ENCODE measurements at places on chromosomes 2 and 18.
A peak's percentile ranks its signal among the peaks of the same experiment; 100 is the strongest.

DNA sequence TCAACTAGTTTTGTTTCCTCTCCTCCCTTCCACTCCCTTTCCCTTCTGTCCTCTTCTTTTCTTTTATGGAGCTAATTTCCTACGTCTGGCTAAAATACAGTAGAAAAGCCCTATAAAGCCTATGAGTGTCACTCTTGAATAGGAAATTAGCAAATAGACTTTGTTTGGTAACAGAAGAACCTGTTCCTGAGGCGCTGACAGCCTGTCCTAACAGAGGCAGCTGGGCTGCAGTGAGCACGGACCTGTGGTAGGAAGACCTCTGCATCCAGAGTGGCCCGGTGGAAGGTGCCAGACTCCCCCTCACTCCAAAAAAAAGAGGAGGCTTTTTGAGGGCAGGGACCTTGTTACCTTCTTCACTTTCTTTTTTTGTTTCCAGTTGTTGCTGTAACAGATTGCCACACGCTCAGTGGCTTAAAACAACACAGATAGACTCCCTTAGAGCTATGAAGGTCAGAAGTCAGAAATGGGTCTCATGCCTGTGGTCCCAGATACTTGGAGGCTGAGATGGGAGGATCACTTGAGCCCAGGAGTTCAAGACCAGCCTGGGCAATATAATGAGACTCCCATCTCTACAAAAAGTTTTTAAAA, 81.2 kb upstream of the TXNDC2 start:
- no peak for DNase-seq

DNA sequence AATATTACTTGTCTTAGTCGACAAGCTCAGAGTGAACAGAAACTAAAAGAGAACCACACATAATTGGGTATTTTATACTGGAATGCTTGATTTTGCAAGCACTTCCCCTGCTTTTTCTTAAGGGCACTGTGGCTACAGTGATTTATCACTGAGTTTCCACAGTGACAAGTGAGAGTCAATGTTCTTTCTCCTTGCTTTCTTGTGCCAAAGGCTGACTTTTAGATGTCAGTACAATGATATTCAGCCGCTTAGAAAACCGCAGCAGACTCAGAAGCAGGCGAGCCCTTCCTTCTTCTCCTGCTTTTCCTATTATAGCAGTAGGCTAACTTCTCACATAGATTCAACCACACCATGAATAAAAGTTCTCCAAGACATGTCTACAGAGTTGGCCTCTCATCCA, 1603.6 kb upstream of the NXPH2 start:
- no peak for DNase-seq

GRCh38 chr18:58552057-58552461, 76.8 kb downstream of the ALPK2 start:
- DNase-seq, result no peak

DNA sequence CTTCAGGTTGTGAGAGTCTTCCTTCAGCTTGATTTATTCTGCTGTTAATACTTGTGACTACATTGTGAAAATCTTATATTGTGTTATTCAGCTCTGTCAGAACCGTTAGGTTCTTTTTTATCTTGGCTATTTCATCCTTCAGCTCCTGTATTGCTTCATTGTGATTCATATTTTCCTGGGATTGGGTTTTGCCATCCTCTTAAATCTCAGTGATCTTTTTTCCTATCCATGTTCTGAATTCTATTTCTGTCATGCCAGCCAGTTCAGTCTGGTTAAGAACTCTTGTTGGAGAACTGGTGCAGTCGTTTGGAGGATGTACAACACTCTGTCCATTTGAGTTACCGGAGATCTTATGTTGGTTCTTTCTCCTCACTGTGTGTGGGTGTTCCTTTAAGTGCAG, 19.1 kb downstream of the MSTN start:
- no peak for DNase-seq

- peak; percentile 31 for DNase-seq
Measured at GRCh38 chr2:59779571-59779970, 773.9 kb downstream of the BCL11A start.

GRCh38 chr2:149586063-149586462, 1.5 kb downstream of the MMADHC start:
- DNase-seq, result peak; percentile 69

- DNase-seq, result peak; percentile 22
Measured at GRCh38 chr2:174656676-174657176, 59.1 kb upstream of the WIPF1 start.

GRCh38 chr2:80638783-80639182, 334.2 kb upstream of the LRRTM1 start:
- DNase-seq, result no peak

DNA sequence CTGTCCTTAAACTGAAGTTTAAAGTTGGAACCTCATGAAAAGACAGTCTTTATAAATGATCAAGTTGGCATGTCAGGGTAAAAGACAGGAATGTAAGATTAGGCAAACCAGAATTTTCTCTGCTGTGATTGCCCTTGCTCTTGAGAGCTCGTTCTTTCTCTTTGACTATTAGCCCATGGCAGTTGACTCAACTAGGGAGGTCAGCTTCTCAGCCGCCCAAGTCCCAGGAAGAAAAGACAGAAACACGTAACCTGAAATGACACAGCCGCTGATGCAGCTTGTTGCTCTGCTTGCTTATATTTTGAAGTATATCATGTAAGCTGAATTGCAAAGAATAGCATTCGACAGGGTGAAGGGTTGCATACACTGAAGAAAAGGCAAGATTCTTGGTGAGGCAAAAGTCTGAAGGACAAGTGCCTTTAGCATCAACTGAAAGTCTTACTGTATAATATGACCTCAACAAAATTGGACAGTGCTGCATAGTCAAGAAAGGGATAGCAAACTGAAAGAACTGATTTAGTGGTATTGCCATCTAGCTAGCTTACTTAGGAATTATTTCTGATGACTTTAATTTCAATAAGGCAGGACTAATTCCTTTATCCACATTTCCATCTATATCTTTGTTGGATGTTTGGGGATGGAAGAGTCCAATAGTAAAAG, 54.7 kb downstream of the ARHGAP15 start:
- DNase-seq, result no peak

- no peak for DNase-seq
Measured at GRCh38 chr2:156526950-156527636, 90.9 kb downstream of the GPD2 start.

- DNase-seq, result peak; percentile 50
Measured at GRCh38 chr2:70475266-70475665, 78.4 kb downstream of the TGFA start.

DNA sequence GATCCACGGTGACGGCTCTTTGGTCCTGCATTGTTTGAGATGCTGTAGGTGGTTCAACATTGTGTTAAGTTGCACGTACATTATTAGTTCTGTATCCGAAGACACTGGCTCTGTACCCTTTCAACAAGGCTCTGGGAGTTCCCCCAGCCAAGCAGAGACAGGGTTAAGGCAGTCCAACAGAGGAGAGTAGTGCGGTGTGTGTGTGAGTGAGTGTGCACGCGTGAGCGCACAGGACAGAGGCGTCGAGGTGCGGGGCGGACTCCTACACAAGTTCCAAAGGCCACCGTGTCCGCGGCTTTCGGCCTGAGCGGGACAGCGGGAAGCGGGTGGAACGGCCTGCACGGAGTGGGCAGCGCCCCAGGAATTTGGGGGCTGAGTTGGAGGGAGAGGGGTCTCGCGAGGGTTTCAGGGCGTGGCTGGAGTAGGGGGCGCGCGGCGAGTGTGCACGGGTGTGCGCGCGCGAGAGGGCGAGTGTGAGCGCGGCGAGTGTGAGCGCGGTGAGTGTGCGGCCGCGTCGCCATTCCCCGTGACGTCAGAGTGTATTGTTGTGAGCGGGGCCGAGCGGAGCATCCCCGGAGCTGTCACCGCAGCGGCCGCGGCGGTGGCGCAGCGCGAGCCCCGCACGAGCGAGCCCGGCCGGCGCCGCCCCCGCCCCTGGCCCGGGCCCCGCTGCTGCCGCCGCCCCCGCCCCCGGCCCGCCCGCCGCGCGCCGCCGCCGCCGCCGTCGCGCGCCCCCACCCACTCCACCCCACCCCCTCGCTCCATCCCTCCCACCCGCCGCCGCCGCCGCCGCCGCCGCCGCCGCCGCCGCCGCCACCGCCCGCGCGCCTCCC, at the start of gene ASXL3:
ASXL3 (plus strand) TSS at position 535 of the 833 bp plus-strand sequence. CDS start 413 bp downstream, outside the sequence.
- peak; percentile 5 for DNase-seq

GRCh38 chr18:3037423-3037915, 24.5 kb upstream of the LPIN2 start:
- DNase-seq, result peak; percentile 62

- DNase-seq, result no peak
Measured at GRCh38 chr18:52829876-52830405, 489.9 kb downstream of the DCC start.

GRCh38 chr2:191676790-191677645, 918 bp upstream of the NABP1 start:
- peak; percentile 80 for DNase-seq

DNA sequence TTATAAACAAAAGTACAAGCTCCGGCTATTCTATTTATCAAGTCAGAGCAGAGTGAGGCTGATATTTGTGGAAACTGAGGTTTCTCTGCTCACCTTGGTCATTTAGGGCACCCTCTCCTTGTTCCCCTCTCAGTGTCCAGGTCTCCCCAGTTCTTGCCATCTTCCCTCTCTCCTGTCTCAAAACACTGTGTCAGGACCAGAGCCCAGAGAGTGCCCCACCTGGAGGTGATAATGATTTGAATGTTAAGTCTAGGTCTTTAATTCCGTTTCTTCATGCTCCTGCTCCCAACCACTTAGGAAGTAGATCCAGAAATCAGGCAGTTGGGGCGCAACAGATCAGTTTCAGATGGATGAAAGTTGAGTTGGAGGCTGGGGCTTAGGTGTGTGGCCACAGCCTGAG, 9.2 kb upstream of the ADCY3 start:
- no peak for DNase-seq

DNA sequence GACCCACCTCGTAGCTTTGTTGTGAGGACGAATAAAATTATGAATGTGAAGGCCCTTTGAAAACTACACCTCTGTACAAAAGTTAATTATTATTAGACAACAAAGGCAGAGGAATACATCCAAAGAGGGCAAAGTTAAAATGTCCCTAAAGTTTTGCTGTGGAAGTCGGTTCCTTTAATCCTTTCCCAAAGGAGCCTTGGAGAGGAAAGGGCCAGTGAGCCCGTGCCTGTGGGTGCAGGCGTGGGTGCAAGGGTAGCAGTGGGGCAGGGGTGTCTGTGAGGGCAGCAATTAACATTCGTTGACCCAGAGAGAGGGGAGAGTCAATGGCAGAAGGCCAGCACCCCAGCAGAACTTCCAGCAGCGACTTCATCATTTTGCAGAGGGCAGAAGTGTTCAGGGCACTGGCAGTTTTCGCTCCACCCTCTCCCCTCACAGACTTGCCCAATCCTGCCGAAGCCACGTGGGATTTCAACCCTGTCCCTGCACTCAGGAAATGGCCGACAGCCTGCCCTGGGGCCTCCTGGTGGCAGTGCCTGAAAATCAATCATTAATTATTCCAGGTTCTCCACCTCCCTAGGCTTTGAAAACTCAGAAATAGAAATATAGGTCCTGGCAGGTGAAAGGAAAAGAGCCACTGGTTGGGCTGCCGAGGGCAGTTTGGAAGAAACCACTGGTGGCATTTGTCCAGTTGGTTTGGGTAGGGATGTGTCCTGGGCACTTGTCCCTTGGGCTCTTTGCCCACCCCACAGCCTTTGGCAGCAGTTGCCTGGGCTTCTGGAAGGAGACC, 4.2 kb upstream of the PAX8 start:
- peak; percentile 62 for DNase-seq

- DNase-seq, result peak; percentile 68
Measured at GRCh38 chr2:32262105-32262504, 2.6 kb downstream of the NLRC4 start.

- no peak for DNase-seq
Measured at GRCh38 chr2:145543856-145544255, 1023.9 kb upstream of the ZEB2 start.

DNA sequence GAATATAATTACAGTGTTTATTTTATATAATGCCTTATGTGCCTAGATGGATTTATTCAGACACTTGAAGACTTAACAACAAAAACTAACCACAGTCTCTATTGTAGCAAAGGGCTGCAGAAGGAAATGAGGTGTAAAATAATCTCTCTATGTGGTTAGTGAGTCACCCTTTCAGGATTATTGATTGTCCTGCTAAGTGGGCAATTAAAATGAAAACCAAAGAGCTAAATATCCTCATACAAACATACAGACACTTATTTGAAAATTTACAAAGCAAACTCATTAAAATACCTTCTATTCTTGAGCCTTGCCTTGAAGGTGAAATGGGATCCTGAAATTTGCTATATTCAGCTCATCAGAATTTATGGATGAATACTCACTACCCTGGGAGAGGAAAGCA, 27.7 kb upstream of the DCC start:
- no peak for DNase-seq

DNA sequence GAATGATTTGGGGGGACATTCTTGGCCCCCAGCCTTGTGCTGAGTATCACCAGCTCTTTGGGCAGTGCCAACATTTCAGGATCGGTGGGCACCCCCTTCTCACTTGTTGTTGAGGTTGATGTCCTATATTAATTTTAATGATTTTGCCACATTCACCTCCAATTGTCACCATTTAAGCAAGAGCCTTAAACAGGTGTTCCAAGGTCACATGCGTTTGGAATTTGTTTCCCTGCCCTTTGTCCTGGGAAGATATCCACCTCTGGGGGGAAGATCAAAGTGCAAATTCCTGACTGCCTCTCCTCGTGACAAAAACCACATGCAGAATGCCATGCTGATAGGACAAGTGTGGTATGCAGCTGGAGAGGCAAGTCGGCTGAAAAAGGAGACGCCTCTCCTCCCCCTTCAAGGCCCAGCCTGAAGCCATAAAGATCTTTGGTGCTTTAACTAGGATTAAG, 72.5 kb upstream of the ID2 start:
- DNase-seq, result no peak

- DNase-seq, result peak; percentile 93
Measured at GRCh38 chr2:64212346-64212745, 68.1 kb upstream of the PELI1 start.

GRCh38 chr2:184654945-184655344, 56.6 kb downstream of the ZNF804A start:
- no peak for DNase-seq

DNA sequence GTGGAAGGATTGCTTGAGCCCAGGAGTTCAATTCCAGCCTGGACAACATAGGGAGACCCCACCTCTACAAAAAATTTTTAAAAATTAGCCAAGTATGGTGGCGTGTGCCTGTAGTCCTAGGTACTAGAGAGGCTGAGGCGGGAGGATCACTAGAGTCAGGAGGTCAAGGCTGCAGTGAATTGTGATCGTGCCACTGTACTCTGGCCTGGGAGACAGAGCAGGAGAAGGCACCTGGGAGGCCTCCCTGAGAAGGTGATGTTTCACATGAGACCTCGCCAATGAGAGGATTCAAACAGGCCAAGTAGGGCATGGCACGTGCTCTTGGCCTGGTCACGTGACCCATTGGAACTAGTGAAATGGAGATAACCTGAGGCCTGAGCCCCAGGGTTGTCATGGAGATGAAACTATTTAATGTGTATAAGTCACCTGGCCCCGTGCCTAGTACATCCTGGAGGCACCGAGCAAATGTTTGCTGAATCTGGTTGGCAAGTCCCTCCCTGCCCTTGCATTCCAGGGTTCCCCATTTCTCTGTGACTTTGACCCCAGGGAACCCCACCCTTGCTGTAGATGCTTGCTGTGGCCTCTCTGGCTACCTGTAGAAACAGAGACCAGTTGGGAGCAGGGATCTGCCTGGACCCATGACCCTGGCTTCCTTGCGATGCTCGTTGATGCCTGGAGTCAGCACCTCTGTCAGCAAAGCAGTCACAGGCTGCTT, 26.1 kb upstream of the ROCK2 start:
- DNase-seq, result no peak
